ENCODE measurements at places on chromosomes 2 and 18. TPM values are rescaled to one million over a fixed set of nuclear protein-coding genes. Genes with fewer than 3 reads are reported as not detected.

DNA sequence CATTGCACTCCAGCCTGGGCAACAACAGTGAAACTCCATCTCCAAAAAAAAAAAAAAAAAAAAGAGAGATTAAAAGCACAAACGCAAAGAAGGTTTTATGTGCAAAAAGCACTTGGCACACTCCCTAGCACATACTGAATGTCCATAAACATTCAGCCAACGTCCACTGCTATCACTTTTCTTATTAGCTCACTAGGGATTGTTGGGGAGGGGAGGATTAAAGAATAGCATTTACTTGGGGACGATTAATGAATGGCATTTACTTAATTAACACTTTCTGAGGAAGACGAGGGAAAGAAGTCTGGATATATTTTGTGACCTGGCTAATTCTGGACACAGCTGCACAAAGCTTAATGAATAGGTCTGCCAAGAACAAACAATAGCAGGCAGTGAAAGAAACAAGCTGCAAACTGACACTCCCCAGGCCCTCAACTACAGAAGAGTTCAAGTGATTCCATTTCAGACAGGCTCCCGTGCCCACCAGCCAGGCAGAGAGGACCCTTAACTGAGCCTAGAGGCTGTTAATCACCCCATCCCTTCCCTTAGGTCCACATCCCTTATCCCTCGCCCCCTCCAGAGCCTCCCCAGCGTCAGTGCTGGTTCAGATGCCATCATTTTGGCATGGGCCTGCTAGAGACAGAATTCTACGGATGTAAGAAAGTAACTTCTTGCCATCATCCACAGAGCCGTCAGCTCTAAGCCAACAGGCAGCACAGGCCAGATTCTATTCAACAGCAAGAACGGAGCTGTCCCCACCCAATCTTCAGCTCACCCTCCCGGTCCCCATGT is 7.4 kb downstream of the CYB5A start:
- DNase-seq, result no peak

DNA sequence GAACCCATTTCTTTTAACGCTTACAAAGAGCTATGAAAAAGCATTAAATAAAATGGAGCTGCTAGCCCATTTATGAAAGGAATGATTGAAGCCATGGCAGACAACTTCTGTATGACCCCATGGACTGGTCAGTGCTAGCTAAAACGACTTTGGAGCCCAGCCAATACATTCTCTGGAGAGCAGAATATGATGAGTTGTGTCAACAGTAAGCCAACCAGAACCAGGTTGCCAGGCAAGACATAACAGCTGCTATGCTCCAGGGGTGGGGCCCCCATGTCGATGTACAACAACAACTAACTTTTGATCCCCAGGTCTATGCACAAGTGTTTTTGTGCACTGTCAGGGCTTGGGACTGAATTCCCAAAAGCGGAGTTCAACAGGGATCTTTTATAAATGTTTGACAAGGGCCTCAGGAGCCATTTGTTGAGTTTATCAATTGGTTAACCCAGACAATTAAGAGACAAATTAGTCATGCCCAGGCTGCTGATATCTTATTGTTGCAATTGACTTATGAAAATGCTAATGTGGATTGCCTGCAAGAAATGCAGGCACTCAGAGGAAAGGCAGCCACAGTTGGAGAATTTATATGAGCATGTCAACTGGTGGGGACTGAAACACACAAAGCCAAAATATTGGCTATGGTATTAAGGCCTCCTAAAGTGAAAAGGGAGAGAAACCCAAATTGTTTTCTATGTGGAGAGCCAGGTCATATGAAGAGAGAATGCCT is 64.6 kb upstream of the MYO3B start:
- DNase-seq, result no peak

DNA sequence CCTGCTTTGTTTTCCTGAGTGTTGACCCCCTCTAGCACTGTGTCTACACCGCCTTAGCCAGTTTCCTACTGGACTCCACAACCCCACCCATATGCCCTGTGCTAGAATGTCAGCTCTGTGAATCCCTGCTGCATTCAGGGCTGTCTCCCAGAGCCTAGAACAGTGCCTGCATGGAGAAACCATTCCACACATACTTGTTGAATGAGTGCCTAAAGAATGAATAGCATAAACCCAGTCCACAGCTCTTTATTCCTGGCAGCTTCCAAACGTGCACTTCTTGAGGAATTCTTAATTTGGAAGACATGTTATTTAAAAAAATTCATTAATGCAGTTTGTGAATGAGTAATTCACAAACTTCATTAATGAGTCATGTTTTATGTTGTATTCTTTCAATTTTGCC is 6.5 kb upstream of the NAPG start:
- no peak for DNase-seq

DNA sequence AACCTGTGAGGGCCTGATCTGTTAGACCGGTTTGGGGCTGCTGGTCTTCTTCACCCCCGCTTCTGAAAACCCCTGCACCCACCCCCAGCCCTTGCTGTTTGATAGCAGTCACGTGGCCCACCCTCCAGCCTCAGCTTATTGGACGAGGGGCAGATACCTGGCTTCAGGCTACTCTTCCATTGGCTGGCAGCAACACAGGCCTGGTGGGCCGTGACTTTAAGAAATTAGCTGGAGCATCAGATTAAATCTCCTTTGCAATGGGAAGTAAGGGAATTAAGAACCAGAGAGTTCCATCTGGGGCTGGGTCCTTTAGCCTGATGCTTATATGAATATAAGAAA is 107.3 kb downstream of the KLHL29 start:
- DNase-seq, result no peak

The SNORC gene
- total RNA-seq, result 2.5 TPM

Data from kidney epithelial cell (primary cell).